ENCODE measurements at places on chromosomes 16 and 17.

DNA sequence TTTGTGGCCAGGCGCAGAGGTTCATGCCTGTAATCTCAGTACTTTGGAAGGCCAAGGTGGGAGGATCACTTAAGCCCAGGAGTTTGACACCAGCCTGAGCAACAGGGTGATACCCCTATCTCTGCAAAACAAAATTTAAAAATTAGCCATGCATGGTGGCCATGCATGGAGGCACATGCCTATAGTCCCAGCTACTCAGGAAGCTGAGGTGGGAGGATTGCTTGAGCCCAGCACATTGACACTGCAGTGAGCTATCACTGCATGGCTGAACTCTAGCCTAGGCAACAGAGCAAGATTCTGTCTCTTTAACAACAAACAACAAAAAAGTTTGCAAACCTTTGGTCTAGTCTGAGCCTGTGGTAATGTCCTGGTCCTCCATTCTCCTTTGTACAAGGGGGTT, 69.2 kb upstream of the CNEP1R1 start:
- no peak for DNase-seq

- DNase-seq: no peak
These were observed 11.9 kb downstream of the SLC7A6 start for GRCh38 chr16:68276223-68276622.

DNA sequence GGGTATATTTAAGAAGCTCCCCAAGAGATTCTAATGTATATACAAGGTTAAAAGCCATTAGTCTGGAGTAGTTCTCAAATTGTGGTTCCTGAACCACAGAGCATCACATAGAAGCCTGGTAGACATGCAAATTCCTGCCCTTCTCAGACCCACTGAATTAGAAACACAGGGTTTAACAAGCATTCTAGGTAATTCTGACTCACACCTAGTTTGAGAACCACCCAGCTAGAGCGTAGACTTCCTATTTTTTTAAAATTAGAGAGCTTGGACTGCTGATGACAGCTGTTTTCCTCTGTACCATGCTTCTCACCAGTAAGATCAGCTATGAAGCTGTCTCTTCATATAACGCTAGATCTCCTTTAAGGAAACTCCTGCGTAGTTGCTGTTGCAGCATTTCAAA, 50.6 kb downstream of the HS3ST3B1 start:
- DNase-seq: no peak

DNA sequence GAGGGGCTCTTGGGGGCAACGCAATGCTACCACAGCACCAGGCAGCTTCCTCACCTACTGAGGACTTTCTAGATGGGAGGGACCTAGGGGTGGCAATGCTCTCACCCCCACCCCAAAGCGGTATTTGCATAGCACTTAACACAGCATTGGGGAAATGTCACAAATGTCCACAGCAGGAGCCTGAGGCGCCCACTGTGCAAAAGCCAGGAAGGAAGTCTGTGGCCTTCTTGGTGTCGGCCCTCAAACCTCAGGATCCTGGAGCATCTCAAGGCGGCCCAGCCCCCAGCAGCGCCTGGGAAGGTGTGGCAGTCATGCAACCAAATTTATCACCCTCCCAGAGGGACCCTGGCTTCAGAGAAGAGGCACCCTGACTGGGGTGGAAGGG, 45.3 kb downstream of the WNT3 start:
- no peak for DNase-seq

GRCh38 chr17:19510903-19511302, 22.8 kb upstream of the SLC47A1 start:
- no peak for DNase-seq

DNA sequence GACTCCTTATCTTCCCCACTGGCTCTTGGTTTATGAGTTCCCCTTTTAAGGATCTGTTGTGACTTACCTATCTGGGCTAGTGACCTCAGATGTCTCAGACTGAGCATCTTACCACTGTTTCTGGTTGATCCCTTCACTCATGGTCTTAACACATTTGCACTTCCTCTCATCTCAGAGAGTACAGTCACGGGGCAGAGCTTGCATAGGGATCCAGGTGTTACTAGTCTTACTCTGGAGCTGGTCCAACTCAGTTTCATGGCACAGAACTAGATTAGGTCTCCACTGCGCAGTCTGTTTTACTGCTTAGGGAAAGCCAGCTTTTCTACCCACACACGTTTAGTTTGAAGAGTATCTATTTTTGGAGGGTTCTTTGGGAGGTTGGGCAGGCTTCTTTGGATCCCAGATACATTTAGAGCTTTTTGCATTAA, 10.2 kb downstream of the GABARAPL2 start:
- DNase-seq: no peak

- no peak for DNase-seq
These were observed 787.4 kb upstream of the EEF2KMT start for GRCh38 chr16:5884996-5885395.

DNA sequence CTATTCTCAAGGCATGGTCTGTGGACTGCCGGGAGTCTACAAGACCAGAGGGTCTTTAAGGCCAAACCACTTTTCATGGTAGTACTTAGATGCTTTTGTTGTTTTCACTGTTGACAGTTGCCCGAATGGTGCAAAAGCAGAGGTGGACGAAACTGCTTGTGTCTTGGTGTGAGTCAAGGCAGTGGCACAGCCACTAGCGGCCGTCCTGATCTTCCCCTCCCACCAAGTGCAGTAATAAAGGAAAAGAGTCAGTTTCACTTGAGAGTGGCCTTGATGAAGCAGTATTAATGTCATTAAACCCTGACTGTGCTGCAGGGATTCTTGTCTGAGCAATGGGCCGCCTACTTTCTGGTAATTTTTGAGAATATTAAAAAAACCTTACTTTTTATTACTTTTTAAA, 109.1 kb downstream of the PRKCA start:
- DNase-seq: no peak

GRCh38 chr16:21526923-21527807, 72.2 kb upstream of the METTL9 start:
- DNase-seq: no peak

DNA sequence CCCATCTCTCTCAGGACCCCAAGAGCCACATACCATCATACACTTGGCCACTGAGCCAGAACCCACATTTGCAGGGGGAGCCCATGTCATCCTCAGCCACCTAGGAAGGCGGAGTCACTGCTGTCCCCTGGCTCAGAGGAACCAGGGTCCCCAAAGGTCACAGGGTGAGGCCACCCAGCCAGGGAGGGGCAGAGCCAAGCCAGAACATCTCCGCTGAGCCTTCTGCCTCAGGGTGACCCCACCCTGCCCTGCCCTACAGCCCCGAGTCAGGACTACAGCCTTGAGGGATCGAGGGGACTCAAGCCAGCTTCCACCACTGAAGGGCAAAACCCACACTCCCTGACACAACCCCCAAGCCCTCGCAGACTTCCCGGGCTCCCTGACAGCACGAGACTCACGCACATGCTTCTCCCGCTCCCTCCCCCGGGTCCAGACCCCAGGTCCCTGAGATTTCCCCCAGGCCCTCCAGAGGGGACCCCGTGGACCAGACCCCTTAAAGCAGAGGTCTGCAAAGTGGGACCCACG, 17.4 kb downstream of the PIEZO1 start:
- DNase-seq: no peak

DNA sequence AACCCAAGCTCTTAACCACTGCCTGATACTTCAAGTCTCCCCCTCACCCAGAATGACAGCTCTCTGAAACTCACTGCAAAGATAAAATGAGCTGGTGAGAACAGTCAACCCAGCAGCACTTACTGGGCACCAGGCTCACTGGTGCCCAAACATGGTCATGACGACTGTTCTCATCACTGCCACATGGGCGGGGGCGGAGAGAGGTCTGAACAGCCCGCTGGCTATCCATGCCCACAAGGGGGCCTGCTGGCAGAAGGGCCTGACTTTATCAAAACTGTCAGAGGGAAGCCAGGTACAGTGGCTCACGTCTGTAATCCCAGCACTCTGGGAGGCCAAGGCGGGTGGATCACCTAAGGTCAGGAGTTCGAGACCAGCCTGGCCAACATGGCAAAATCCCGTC, 4.0 kb downstream of the MYBBP1A start:
- DNase-seq: no peak

- peak; percentile 56 for DNase-seq
These were observed 140.7 kb downstream of the KATNIP start for GRCh38 chr16:27690608-27691007.

- no peak for DNase-seq
These were observed 196.6 kb upstream of the SDK2 start for GRCh38 chr17:73840829-73841228.

DNA sequence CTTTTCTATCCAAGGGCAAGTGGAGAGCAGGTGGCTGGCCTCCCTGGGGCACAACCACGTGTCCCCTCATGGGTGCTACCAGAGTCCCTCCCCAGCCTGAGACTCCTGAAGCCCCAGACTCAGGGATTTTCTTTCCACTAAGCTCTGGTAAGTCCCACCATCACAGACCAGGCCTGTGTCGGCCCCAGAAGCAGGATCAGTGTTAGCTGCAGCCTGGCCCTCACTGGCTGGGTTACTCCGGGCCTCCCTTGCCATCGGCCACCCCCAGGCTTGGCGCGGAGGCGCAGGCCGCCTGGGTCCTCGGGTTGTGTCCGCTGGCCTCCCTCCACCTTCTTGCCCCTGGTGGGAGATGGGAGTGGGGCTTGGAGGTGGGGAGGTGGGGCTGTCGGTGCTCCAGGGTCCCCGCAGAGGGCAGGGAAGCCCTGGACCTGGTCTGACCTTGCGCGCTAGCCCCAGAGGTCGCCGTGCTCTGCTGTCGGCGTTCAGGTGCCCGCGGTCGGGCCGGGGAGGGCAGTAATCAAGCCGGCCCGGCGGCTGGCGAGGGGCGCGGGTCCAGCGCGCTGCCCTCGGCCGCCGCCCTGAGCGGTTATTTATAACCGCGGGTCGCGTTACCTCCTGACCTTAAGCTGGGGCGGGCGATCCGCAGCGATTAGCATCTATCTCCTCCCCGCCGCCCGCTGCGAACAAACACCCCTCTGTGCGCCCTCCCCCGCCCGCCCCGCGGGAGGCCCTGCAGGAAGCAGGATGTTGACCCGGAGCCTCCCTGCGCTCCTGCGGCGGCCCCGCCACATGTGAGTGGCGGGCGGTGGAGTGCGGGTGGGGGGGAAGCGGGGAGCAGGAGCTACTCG, 78.1 kb upstream of the TOB1 start:
- peak; percentile 91 for DNase-seq

DNA sequence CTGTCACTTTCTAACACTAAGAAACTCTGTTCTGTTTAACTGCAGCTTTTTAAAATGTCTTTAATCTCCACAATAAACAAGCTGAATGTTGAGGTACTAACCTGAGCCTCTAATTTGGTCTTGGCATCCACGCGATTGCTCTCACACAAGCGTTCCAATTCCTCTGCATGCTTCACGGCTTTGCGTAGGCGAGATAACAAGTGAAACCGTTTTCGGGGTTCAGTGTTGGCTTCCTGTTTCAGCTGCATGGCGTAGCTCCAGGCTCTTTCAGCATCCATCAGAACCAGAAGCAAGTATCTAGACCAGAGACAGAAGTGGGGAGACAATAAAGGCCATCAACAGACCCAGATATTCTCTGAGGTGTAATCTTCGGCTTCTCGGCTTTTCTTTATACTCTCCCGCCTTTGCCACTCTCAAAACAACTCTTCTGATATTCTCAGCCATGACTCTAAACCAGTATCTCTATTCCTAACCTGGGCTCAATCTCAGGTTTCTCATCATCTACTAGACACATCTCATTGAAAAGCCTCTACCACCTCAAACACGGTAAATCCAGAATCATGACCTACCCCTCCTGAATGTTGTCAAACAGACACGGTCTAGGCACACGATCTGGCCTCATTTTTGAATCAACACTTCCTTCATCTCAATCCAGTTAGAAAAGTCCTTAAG, 8.3 kb downstream of the SRP68 start:
- DNase-seq: no peak

DNA sequence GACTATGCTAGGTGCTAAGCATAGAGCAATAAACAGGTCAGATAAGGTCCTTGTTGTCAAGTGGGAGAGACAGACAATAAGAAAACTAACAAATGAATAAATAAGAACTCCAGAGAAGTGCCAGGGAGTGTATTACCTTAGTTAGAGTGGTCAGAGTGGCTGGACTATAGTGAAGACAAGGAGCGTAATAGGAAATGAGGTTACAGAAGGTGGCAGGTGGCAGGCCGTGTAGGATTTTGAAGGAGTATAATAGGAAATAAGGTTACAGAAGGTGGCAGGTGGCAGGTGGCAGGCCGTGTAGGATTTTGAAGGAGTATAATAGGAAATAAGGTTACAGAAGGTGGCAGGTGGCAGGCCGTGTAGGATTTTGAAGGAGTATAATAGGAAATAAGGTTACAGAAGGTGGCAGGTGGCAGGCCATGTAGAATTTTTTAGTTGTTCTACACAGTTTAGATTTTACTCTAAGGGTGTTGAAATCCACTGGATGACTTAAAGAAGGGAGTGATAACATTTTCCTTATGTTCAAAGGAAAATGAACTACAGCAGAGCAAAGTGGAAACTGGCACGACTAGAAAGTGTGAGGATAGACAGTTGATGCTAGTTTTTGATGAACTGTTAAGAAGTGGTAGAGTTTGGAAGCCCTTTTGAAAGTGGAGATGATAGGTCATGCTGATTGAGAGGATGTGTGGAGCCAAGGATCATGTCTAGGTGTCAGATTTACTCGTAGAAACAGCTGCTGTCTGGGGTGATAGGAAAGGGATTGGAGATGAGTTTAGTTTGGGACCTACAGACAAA, 3.6 kb upstream of the KRTAP3-1 start:
- DNase-seq: no peak

GRCh38 chr16:1357906-1358566, 6.3 kb downstream of the GNPTG start:
- DNase-seq: no peak

DNA sequence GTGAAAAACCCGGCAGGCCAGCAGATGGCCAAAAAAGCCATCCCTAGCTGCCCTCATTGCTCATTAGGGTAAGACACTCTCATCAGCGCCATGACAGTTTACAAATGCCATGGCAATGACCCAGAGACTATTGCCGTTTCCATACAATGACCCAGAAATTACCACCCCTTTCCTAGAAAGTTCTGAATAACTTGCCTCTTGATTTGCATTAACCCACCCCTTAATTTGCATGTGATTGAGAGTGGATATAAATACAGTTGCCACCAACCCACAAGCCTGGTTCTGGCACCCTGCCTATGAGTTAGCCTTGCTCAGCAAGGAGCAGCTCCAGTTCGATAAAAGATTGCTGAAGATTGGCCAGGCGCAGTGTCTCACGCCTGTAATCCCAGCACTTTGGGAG, 16.1 kb upstream of the C16orf54 start:
- no peak for DNase-seq

DNA sequence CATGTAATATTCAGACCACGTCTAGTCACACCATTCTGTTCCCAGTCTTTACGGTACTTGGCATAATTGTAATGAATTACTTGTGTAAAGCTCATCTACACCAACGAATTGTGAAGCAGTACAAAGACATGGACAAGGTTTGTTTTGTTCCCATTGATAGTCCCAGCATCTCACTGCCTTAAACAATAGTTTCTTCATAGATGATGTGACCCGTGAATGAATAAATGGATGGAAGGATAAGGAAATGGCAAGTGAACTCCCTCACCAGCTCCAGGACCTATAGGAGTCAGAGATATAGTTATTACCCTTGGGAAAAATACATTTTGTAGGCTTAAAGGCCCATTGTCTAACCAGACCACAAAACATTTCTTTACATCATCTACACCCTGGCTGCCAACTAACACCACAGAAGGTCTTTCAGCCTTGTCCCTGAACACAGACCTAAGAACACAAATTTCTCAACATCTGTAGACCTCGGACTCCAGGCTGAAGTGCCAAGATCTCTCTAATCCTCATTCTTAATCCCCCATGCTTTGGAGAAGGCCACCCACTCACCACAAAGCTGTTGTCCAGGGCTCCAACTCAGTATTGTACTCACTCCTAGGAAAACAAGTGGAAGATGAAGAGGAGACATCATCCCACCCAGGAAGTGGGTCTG, 38.2 kb downstream of the MAF start:
- DNase-seq: no peak

GRCh38 chr16:1870365-1871082, 1.4 kb downstream of the MEIOB start:
- DNase-seq: no peak

Data from dorsolateral prefrontal cortex (tissue), 122 donors.